ENCODE measurements at places on chromosomes 11 and 22.

DNA sequence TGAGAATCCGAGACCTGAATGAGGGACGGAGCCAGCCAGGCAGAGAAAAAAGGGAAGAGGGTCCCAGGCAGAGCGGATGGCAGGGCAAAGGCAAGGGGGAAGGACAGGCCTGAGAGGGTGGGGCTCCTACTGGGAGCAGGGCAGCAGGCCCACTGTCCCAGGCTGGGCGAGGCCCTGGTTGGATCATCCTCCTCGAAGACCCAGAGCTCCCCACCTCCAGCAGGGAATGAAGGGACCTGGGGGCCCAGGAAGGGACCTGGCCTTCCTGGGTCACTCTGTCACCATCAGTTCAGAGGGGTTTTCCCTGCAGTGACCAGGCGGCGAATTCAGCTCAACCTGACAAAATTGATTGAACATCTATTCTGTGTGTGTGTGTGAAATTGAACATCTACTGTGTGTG, 4.0 kb downstream of the CD5 start:
- no peak for DNase-seq
- peaks cover 76% of the 10 kb centered on the region for H3K36me3 ChIP-seq
- peak overlapping the region; percentile 90 for H3K27ac ChIP-seq
- peaks cover 67% of the 10 kb centered on the region for H3K4me1 ChIP-seq
- H3K4me3 ChIP-seq = no peak overlapping the region

GRCh38 chr11:20093775-20094174, 66.5 kb downstream of the DBX1 start:
- H3K27ac ChIP-seq = no peak overlapping the region
- peaks cover 3% of the 10 kb centered on the region for H3K4me1 ChIP-seq
- H3K4me3 ChIP-seq = no peak overlapping the region
- no peaks in the 10 kb centered on the region for H3K36me3 ChIP-seq

DNA sequence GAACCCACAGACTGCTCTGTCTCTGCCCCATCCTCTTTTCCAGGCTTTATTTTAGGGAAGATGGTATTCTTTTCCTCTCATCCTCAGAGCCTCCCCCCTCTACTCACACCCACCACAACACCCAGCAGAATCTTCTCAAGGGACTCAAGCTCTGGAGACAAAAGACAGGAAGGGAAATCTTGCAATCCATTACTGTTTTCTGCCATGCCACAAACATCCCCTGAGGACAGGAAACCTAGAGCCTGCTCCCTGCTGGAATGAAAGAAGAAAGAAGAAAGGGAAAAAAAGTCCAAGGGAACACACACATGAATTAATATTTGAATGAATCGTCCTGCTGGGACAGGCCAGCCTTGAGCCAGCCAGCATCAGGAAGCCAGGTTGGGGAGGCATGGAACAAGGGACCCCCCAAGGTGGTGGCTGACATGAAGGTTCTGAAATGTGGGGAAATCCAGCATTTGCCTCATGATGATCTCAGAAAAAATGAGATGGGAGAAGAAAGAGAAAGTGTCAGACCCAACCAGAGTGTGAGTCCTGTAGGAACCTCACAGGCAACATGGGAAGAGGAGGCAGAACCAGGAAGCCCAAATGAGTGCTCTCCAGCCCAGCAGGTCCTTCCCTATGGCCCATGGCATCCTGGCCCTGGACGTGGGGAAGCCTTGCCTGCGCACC, 34.0 kb downstream of the SLCO2B1 start:
- no peak overlapping the region for H3K4me3 ChIP-seq
- peaks cover 19% of the 10 kb centered on the region for H3K27me3 ChIP-seq
- no peak overlapping the region for H3K27ac ChIP-seq

GRCh38 chr11:96050435-96051182, 126.7 kb upstream of the MTMR2 start:
- H3K36me3 ChIP-seq = peaks cover 10% of the 10 kb centered on the region
- H3K4me3 ChIP-seq = no peak overlapping the region
- peaks cover 29% of the 10 kb centered on the region for H3K4me1 ChIP-seq
- DNase-seq = no peak
- no peak overlapping the region for H3K27ac ChIP-seq

Data from activated CD4-positive, alpha-beta T cell treated with anti-CD3 and anti-CD28 coated beads, Interleukin-2, amount 10 ng/mL, durations not matched to agents 24 days and 14 days (primary cell).